ENCODE measurements at places on chromosomes 7 and 10.

- no peak for DNase-seq
These were observed 119.3 kb downstream of the BBS9 start for GRCh38 chr7:33248671-33249070.

DNA sequence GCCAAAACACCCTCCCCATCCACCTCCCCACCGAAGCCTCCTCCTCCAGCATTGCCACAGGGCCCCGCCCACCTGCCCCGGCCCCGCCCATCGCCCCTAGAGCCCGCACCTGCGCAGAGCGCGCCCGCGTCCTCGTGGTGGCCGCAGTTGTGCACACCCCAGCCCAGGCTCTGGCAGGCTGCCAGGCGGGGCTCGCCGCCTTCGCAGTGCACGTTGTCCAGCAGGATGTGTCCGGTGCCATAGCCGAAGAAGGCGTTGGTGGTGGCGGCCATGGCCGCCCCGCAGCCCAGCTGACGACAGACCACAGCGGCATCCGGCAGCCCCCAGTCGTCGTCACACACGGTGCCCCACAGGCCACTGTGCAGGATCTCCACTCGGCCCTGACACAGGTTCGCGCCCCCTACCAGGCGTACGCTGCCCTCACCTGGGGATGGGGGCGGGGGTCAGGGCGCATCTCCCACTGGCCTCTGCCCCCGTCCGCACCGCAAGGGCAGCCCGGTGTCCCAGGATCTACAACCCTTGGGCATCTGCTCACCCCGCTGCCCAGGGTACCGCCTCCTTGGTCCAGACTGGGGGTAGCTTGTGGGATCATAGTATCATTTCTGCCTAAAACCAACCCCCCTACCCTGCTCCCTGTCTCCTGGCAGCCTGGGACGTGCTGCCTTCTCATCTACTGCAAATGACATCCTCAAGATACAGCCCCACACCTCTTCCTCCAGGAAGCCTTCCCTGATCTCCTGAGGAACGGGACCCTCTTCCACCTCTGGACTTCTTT is 11.9 kb downstream of the SSC4D start:
- peak; percentile 61 for DNase-seq

DNA sequence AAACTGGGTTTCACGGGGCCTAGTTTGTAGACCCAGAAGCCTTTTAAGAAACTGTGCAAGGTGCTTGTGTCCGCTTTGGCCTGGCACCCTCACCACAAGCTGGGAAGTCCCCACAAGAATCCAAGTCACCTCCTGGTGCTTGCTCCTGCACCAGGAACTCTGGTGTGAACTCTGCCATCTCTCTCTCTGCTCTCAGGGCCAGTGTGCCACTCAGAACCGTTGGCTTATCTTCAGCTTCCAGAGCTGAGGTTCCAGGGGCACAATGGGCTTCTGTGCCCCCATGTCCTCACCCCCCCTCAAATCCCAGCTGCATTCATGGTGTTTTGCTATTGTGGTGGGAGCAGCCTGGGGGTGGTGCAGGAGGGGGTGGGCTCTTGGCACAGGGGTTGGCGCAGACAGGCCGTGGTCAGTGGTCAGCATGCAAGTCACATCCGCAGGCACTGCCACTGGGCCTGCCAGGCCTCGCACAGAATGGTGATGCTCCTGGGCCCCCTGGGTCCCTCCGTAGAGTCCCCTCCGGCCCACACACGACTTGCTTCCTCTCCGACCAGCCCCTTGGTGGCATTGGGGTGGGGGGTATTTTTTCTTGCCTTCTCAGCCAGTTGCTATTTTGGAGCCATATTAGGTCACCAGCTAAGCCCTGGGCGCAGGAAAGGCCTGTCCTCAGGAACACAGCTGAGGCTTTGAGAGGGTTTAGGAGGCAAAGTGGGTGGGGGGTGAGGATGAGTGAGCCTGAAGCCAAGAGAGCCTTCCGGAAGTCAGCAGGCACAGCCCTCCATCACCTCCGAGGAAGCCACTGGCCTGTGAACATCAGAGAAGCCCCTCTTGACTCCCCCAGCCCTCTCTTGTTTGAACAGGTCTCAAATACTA is 3.0 kb downstream of the ZCCHC24 start:
- no peak for DNase-seq

- DNase-seq = no peak
These were observed 49.0 kb upstream of the TNRC18 start for GRCh38 chr7:5472432-5473315.

DNA sequence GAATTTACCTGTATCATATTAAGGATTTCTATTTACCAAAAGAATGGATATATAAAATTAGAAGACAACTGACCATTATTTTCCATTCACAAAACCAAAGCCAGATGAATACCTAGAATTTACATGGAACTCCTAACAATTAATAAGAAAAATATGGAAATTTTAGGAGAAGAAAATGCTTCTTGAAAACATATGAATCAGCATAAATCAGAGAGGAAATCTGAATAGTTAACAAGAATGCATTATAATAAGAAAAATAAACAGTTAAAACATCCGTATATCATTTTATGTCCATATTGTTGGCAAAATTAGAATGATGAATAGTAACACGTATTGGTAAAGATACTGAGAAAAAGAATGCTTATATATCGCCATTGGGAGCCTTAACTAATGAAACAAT is 505.5 kb downstream of the NEBL start:
- no peak for DNase-seq

DNA sequence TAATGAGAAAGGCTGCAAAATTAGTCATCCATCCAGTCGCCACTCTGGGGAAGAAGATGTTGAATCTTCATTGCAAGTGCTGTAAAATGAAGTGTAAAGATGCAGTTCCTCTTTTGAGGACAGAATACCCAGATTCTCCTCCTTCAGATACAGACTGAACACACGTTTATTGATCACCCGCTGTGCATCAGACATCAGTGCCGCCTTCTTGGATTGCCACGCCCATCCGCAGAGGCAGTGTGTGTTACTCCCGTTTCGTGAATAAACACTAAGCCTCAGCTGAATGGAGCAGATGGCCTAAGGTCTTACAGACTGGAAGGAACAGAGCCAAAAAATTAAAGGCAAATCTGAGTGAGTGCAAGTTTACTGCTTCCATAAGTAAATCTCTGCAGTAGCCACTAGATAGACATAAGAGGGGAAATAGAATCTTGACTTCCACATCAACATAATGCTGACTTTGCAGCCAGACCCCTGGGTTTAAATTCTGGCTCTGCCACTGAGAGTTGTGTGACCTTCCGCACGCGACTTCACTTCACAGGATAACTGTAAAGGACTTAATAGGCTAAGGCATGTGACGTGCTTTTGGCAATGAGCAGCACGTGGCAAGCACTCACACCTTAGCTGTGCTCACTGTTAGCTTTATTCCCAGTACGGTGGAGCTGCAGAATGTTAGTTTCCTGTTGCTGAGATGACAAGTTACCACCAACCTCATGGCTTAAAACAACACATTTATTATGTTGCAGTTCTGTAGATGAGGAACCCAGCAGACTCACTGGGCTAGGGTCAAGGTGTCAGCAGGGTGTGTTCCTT is 285.9 kb downstream of the CELF2 start:
- no peak for DNase-seq

- DNase-seq = no peak
These were observed 146.0 kb downstream of the FANK1 start for GRCh38 chr10:126042354-126042753.

DNA sequence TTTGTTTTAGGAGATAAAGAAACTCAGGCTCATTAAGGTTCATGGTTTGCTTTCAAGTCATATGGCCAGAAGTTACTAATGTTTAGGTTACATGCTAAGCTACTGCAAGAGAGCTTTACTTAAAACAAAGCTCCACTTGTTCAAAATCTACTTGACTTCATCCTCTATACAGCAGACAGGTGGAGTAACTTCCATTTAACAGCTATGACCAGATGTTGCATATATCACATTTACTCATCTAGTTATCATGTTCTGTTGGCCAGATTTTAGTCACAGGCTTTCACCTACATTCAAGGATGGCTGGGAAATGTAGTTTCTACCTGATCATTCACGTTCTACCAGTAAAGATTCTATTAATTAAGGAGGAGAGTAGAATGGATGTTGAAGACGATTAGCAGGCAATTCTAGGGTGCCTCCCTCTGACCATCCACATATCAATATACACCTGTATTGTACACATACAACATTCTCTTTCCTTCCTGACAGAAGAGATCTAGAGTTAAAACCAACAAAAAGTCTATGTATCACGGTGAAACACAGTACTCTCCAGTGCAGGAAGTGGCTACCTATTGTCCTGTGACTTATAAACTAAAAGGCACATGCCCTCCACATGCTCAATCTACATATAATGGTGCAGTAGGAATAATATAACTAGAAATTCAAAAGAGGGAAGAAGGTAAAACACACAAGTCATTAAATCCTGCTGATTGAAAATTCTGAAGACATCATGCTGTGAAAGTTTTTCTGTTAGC is 488.0 kb downstream of the MDFIC start:
- no peak for DNase-seq

DNA sequence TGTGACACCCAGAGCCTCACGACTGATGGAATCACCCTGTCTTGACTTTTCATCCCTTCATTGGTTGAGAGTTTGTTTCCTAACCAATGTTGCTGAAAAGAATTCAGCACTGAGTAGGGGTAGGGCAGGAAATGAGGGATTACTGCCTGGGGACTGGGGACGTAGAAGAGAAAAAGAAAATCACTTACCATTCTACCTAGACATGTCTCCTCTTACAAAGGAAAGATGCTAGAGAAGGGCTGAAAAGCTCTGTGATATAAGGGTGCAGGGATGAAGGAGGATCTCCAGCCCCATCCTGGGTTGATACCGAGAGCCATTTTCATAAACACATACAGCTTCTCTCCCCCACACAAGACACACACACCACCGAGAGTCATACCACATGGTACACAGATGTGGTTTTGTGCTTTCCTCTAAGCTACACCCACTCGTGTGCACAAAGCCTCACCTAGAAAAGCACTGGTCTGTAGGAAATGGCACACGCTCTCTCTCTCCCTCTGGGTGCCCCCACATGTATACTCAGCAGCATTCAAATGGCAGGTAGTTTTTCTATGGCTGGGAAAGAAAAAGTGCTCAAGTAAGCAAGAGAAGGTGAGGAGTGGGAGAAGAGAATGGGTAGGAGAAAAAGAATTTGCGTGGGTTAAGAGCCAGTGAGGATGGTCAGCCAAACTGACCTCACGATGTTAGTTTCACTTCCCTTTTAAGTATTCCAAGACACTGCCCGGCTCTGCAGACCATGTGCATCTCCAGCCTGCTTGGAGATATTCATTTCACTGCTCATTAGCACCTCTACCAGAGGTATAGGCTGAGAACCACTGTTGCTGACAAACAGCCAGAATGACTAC is 85.8 kb downstream of the CALD1 start:
- no peak for DNase-seq

DNA sequence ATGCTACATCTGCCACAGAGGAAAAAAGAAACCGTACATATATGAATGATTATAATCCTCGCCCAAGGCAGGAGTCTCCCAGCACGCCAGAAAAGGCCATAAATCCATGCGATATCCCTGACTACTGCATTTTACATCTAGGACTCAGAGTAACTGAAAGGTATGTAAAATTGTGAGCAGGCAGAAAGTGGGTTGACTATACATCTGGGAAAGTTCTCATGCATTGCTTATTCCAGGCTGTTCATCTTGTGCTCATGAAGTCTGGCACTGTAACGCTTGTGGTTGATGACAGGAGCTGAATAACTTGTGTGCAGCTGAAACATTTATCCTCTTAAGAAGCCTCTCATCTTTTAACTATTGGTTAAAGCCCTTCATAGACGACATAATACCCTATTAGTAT is 193.4 kb upstream of the STEAP4 start:
- DNase-seq = no peak

DNA sequence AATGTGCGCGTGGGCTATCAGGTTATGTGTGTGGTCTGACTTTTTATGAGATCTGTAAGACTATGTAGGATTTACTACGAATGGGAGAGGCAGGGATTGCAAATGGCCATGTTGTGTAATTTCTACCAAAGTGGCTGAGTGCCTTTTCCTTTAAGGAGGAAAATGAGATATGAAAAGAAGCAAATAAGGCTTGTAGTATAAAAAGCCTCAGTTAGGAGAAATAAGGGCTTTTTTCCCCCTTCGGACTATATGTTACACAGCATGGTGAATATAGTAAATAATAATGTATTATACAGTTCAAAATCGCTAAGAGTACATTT is 447 bp upstream of the GPAM start:
- no peak for DNase-seq

GRCh38 chr10:11197266-11197712 is 179.6 kb downstream of the CELF2 start:
- no peak for DNase-seq

- DNase-seq = no peak
These were observed 1.3 kb downstream of the PDZD8 start for GRCh38 chr10:117373823-117374505.

Data from COR-L47 (cell line).